ENCODE measurements at places on chromosomes 5 and 9. TPM values are rescaled to one million over a fixed set of nuclear protein-coding genes. Genes with fewer than 3 reads are reported as not detected.

DNA sequence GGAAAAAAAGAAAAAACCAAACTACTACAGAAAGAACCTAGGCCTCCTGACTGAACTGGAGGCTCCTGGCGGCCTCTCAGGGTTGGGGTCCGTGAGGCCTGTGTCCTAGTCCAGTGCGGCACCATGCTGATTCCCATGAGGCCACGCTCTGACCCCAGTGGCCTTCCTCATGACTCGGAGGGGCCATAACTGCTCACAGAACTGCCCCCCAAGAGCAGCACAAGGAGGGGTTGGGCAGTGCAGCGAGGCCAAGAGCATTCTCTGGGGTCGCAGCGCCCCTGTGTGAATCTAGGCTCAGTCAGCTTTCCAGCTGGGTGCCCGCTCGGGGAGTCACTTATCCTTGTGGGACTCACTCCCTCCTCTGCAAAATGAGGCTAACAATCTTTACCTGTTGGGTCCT is 79.3 kb upstream of the FBXW11 start:
- no peak for DNase-seq

Gene SPATA6L
- polyA plus RNA-seq: 1.0 TPM

DNA sequence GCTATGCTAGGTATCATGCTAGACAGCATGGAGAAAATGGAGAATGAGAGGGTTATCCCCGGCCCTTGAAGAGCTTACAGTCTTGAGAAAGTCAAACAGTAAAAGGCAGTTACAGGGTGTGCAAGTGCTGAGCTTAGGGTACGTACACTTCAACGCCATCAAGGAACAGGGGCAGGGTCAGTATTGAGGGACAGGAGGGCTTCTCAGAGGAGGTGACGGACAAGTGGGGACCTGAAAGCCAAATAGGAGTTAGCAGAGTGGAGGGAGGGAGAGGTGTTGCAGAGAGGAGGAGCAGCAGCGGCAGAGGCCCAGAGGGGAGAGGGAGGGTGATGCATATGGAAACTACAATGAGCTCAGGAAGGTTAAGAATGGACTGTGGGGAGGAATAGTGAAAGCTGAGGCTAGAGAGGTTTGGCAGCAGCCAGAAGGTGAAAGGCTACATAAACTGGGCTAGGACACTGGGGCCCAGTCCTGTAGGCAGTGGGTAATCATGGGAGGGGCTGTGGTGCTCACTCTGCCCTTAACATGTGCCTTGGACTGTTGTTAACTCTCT is 88.0 kb downstream of the NRG2 start:
- DNase-seq: no peak

- DNase-seq: no peak
These were observed 312.0 kb upstream of the MSX2 start for GRCh38 chr5:174412374-174412773.

DNA sequence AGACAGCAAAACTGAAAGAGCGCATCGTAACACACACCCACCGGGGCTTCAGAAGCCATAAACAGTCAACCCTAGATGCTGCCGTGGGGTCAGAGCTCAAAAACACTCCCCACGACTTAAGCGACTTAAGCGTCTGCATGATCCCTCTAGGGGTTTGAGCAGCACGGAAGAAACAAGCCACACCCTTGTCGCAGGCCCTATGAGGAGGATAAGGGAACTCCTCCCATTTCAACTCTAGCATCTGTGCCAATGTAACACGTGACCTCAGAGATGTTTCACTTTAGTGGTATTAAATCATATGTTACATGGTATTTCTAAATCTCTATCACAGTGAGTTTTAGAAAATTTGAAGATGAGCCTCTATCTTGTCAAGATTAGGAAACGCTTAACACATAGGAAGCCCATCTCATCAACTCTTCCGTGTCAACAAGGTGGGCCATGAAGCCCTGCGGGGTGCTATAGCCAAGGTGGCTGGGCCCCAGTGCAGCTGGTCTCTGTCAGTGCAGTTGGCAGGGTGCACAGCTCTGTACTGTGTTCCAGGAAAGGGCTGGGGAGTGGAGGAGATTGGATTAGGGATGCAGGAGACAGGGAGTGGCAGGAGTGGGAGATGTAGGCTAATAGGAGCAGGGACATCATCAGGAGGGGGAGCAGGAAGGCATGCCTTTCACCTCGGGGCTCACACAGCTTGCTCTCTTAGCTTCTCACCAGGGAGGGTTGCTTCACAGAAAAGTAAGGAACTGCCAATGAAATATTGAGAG is 33.1 kb downstream of the ZCCHC9 start:
- DNase-seq: no peak

GRCh38 chr9:134880484-134881312 is at the start of gene FCN2:
Gene FCN2, plus strand, starts transcription at chr9:134880810. Its CDS starts 12 bp downstream, at chr9:134880822.
- no peak for DNase-seq

- no peak for DNase-seq
These were observed 364.2 kb upstream of the RPS23 start for GRCh38 chr5:82642313-82642712.

DNA sequence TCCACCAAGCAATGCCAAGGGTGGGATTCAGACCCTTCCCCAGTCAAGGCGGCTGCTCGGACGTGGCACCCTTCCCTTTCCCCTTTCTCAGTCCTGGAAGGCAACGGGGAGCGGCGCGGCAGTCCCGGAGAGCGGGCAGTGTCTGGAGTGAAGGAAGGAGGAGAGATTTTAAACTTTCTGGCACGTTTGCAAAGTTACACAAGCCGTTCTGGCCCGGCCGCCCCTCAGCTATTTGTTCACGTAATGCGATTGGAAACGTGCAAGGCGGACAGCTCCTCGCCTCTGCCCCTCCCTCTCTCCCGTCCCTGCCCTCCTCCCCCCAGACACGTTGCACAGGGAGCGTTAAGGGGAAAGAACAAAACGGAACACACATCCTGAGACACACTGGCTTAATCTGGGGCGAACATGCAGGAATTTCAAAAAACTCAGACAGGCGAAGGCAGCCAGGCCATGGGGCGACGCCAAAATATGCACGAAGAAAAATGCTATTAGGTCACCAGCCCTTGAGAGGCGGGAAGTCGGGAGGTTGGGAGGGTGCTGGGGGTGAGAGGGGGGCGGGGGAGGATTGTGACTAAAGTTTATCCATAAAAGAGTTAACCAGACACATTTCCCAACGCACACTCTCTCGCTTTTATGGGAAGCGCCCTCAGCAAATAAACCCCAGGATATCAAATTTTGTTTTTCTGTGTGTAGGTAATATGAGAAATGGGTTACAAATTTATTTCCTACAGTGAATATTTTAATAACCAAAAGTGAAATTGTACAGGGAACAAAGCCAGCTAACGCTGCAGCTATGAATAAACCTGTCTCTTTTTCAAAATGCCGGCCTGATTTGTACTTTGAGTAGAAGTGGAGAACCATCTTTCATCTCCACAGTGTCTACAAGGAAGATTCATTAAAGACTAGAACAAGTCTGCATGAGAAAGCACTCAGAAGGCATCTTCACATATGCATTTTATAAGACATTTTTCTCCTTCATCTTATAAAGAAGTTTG is at the start of gene LOX:
Gene LOX (minus strand): TSS at position 144 of the 995 bp plus-strand sequence. CDS start 274 bp downstream, outside the sequence.
- DNase-seq: peak; percentile 67

Gene FGD3
- 6.5 TPM for polyA plus RNA-seq

DNA sequence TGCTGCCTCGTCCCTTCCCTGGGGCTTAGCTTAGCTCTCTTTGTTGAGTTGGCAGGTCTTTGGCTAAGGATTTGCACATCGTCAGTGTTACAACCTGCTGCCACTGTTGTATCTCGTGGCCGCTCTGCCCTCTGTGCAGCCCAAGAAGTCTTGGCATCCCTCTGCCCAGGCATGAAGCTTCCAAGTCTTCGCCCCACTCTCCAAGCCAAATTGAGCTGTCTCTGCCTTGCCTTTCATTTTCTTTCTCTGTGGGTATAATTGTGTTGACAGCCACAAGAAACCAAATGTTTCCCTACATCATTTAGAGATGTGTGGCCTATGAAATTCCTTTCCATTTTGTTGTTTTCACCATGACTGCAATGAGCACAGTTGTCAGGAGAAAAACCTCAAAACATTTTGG is 29.6 kb upstream of the MED27 start:
- peak; percentile 33 for DNase-seq

Gene LIX1
- polyA plus RNA-seq: 3.0 TPM

GRCh38 chr5:154076240-154076922 is 37.6 kb downstream of the MFAP3 start:
- no peak for DNase-seq

Gene CD72
- 2.0 TPM for polyA plus RNA-seq

Gene PCDHB7
- polyA plus RNA-seq: 1.3 TPM

Gene OGN
- 2.1 TPM for polyA plus RNA-seq

DNA sequence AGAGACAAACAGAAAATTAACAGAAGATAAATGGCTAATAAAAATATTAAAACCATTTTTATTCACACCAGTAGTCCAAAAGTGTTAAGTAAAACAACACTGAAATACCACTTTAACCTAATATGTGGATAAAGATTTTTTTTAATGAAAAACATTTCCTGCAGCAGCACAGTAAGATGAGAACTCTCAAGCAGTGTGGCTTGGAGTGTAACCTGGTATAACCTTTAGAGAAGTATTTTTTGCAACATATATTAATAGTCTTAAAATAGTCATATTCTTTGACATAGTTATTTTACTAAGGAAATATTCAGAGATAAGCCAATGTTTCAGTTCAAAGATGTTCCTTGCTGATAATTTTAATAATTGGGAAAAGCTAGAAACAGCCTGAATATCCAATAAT is 644.4 kb downstream of the PDE4D start:
- DNase-seq: no peak

Gene ODF2
- 74.2 TPM for polyA plus RNA-seq

Gene MEIKIN
- polyA plus RNA-seq: not detected

DNA sequence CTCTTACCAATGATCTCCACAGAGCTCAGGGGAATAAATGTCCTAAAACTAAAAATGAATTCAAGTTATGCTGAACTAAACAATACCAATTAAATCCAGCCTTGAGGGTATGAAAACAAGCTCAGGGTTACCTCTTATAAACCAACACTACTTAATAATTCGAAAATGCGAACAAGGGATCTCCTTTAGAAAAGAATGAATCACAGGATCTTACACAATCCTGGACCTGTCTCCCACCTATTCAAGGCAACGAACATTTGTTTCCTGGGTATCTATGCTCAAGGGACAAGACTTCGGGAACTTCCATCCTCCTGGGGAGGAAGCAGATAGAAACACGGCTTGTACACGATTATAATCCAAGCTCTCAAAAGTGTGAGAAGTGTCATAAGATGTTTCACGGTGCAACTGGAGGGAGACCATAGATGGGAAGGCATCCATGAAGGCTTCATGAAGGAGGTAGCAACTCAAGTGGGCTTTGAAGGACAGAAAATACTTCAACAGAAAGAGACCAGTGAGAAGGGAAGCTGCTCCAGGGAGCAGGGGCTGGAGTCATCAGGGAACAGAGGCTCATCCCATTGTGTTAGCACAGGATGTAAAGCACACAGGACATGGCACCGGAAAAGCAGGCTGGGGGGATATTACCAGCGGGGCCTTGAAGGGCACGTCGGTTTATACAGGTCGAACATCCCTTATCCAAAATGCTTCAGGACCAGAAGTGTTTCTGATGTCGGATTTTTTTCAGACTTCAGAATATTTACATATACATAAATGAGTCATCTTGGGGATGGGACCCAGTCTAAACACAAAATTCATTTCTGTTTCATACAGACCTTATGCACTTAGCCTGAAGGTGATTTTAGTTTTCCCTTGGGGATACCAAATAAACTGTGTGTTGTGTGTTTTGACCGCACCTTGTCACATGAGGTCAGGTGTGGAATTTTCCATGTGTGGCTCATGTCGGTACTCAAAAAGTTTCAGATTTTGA is 87.4 kb downstream of the TLE1 start:
- no peak for DNase-seq

DNA sequence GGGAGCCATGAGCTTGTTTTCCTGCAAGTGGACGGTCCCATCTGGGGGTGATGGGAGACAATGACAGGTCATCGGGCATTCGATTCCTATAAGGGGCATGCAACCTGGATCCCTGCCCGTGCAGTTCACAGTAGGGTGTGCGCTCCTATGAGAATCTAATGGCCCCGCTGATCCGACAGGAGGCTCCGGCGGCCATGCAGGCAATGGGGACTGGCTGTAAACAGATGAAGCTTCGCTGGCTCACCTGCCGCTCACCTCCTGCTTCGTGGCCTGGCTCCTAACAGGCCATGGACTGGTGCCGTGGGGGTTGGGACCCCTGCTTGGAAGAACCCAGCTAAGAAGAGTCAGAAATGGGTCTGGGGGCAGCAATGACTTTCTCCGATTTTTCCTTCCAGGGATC is 21.0 kb downstream of the PAEP start:
- no peak for DNase-seq

Gene CSNK1G3
- polyA plus RNA-seq: 3.6 TPM

Gene UNC5A
- 50.6 TPM for polyA plus RNA-seq

Gene CARD9
- polyA plus RNA-seq: 0.58 TPM

All from brain (organoid and tissue), 16 donors.